Urothelium cell line (cell line): ENCODE measurements at places on chromosomes 1 and 21.

DNA sequence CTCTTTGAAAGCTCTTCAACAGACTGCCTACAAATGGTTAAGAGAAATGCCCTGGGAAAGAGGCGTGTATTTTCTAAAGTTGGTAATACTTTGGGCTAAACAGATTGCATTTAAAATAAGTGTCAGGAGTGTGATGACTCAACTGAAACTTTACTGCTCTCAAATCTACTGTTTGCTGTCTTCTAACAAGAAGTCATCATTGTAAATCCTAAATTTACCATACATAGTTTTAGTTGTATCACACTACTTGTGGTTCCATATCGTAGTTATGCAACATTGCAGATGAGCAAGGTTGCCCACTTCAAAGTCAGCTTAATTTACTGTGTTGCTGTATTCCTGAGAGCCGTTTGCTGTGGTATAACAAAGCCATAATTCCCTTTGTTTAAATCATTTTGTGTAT, 59.6 kb downstream of the RGS21 start:
- DNase-seq: no peak

- DNase-seq: no peak
Observed at GRCh38 chr1:153794624-153795329, 19.6 kb downstream of the SLC27A3 start.

DNA sequence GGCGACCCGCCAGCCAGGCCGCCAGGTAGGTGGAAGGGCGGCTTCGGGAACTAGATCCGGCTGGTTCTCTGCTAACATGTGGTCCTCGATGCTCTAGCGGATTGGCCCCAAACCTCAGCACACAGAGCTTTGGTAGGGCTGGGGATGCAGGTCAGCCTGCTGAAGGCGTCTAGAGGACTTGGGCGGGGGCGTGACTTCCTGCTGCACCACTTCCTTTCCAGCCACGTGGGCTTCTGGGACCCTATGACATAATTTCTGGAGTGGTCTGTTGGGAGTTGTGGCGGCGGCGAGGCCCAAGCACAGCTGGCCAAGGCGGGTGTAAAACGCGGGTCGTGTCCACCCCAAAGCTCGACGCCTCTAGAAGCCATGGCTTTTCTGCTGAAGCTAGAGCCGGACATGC, 124.5 kb downstream of the ATF6 start:
- no peak for DNase-seq

DNA sequence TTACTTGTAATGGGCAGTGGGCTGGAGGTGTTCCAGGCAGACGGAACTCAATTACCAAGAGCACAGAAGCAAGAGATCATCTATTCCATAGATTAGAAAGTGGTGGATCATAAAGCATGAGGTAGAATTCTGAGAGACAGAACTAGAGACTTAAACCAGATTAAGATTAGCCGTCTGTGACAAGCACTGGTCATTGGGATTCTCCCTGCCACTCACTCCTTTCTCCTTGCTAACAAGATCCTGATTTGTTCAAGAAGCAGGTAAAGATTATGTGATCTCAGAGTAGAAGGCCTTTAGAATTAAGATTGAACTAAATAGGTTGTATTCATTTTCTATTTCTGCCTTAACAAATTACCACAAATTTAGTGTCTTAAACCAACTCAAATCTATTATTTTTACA, 1.5 kb upstream of the HSPA13 start:
- no peak for DNase-seq

- peak; percentile 1 for DNase-seq
Observed at GRCh38 chr21:41827951-41828883, 50.9 kb downstream of the PRDM15 start.

DNA sequence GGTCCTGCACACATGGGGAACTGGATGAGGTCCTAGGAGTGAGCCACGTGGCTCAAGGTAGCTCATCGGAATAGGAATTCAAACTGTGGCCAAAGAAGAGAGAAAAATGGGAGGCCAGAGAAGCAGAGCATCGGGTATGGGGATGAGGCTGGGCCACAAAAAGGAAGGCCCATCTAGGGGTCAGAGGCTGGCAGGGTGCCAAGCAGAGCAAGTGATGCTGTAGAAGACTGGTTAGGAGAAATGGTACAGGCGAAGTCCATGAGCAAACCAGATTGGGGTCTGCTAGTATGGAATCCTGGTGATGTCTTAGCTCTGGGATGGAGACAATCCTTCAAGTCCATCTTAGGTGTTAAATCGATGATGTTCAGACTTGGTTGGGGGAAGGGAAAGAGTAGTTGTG, 68.0 kb downstream of the TEX35 start:
- DNase-seq: no peak

DNA sequence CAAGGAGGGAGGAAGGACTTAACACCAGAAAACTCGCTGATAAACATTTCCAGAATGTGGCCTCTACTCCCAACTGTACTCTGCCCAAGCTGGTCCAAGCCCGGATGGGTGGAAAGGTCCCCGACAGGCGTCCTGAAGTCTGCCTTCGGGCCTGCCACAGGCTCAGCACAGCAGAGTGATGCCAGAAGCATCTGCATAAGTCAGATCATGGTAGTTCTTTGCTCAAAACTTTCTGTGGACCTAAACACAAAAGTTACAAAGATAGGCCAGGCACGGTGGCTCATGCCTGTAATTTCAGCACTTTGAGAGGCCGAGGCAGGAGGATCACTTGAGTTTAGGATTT, 790 bp upstream of the UTS2 start:
- no peak for DNase-seq

- peak; percentile 86 for DNase-seq
Observed at GRCh38 chr1:115469703-115470476, 131.8 kb upstream of the NGF start.

DNA sequence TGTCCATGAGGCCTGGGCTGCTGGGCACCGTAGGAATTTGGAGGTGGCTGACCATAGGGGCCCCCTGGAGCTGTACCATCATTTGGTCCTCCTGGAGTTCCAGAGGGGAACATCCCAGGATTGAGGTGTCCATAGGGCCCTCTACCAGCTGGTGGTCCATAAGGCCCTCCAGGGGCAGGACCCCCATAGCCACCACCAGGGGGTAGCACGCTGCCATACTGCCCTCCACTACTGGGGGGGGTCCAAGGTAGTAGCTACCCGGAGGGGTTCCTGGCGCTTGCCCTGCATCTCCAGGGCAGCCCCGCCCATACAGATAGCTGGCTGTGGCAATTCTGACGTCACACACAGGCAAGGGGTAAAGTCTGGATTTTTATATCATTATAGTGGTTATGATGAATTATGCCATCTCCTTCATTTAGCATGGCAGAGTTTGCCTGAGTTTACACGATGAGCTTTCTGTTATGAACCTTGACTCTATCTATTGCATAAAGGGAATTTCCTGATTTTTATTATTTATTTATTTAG, 13.2 kb downstream of the MDM4 start:
- no peak for DNase-seq

DNA sequence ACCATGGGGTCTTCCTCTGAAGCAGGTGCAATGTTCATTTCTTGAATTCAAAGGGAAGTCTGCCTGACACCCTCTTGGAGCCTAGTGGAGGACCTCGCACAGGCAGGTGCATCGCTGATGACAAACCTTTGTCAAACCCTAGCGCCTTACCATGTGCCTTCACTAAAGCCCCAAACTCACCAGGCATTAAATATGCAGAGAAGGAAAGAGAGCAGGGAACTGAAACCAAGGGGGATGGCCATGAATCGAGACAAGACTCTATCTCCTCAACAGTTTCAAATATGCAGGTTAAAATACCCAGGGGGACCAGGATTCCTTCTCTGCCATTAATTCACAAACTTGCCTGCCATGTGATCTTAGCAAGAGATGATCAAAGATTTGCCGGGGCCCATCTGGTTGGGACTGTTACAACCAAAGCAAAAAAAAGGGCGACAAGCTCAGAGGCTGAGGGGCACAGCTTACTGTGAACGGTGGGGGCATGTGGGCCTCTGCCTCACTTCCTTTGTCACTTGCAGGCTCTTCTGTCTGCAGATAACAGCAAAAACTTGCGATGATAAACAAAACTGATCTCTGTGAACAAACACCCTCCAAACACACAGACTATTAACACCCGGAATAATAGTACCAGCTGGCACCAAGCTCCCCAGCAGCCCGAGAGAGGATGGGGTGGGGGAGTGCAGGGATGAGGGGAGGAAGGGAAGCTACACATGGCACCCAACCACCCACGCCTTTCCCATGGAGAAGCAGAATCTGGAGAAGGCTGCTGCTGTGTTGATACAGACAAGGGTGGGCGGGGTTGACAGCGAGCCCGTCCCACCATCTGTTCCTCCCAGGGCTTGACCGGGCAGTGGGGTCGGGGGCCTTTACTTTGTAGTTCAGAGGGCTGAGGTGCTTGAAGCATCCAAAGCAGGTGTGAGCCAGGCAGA, 33.9 kb downstream of the TMEM63A start:
- no peak for DNase-seq

- DNase-seq: no peak
Observed at GRCh38 chr1:221680085-221680484, 61.8 kb downstream of the DUSP10 start.

DNA sequence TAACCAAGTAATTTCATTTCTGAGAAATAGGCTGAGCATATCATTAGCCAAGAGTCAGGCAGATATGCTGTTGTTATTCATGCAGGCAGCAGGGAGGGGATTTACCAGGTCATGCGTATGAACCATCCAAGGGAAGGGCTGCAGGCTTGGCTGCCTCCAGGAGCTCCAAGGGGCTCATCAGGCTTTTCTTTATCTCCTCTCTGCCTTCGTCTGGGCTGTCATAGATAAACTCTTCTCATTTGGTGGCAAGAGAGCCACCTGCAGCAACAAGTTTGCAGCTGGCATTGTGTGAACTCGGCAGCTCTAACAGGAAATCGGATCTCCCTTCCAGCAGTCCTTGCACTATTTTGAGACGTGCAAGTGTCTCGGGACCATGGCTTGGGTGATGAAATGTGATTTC, 7.5 kb downstream of the CCDC27 start:
- DNase-seq: no peak
